ENCODE measurements at places on chromosomes 1 and 21.

DNA sequence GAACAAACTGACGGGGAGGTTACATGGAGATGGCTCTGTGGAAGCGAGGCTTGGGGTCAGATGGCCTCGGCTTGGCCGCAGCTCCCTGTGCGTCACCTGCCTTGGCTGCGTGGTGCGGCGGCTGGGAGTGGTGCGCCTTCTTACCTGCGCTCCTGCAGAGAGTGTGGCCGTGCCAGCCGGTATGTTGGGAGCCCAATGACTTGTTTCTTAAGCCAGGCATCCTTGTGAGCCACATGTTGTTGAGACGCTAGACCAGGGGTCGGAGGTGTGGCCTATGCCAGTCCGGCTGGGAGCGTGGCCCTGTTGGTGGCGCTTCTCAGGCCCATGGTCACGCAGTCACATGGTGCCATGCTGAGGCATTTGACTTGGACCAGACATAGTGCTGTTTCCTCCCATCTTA is 10.5 kb downstream of the SLX9 start:
- no peak for DNase-seq

GRCh38 chr1:199855580-199855979 is 171.9 kb upstream of the NR5A2 start:
- no peak for DNase-seq

- DNase-seq, result no peak
Measured at GRCh38 chr1:69523032-69523431, 44.7 kb upstream of the LRRC7 start.

GRCh38 chr1:231317306-231318014 is 20.2 kb downstream of the EXOC8 start:
- no peak for DNase-seq

DNA sequence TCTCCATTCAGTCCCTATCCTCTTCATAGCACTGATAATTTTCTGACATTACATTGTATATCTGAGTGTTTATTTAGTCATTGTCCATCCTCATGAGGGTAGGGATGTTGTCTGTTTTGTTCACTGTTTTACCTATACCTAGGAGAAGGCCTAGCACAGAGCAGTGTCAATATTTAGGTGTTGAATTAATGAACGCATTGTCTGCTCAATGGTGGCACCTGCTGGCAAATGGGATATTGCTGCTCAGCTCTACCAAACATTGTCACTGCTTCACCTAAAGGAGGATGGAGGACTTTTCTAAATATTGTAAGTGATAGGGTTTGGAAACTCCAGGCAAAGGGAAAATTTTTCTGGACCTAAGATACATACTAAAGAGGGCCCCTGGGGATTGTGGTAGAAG is 243.9 kb downstream of the RRAGC start:
- no peak for DNase-seq

DNA sequence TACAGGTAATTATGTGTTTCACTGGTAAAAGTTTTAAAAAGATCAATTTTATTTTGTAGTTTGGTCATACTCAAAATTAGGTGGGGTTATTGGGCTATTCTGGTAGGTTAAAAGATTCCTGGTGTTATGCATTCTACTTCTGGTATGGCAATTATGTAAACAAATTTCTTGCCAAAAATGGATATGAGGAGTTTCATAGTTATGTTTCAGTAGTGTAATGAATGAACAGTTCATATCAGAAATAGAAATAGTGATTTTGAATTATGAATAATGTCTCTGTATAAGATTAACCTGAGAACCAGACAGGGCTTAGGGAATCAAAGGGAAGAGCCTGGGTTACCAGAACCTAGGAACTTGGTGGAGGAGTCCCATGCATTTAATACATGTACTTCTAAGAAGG is 15.9 kb downstream of the ATF6 start:
- no peak for DNase-seq

- no peak for DNase-seq
Measured at GRCh38 chr1:171134204-171134923, 43.7 kb downstream of the FMO3 start.

DNA sequence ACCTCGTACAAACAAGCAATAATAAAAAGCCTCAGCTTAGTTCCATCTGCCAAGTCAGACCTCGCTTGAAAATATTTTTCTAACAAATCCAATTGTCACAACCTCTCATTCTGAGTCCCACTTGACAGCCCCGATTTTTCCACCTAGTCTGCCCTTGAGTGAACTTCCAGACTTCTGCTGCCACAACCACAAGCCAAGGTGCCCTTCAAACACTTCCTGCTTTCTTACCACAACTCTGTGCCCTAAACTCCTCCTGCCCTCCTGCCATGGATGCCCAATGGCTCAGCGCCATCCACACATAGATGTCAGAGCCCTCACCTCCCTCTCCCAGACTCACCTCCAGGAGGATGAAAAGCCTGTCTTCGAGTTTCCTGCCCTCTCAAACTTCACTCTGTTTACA is 3.9 kb downstream of the TMPRSS2 start:
- DNase-seq, result no peak

DNA sequence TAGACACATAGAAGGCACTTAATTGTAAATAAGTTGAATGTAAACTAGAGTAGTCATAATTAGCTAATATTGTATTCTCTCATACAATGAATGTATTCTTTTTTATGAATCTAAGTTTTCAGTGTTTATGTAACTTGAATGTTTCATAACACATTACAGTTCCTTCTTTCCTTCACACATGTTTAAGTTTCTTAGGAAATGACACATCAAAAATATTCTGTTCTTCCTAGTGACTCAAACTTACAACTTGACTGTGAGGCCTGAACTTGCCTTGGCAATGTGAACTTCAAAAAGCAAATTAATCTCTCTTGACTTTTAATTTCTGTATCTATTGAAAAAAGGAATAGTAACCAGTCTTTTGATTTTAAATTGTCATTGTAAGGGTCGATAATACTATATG is 700.1 kb downstream of the KCNT2 start:
- no peak for DNase-seq

GRCh38 chr1:224205438-224205840 is 22.4 kb downstream of the DEGS1 start:
- DNase-seq, result peak; percentile 7

GRCh38 chr1:24178407-24178806 is 8.7 kb downstream of the IFNLR1 start:
- no peak for DNase-seq

DNA sequence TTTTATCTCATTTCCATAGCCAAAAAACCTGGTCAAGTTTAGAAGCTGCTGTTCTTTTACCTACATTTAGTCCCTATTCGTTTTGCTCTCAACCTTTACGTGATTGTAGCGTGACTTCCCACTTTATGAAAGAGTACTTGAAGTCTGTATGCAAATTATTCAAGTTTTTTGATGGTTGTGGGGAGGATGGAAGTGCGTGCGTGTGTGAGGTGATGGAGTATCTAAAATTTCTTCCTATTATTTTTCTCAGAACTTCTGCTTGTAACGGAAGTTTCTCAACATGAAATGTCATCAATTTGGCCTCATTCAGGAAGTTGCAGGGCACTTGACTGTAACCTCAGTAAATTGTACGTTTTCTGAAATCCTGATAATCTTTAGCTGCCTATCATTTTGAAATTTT is 64.0 kb downstream of the SAMSN1 start:
- DNase-seq, result no peak

DNA sequence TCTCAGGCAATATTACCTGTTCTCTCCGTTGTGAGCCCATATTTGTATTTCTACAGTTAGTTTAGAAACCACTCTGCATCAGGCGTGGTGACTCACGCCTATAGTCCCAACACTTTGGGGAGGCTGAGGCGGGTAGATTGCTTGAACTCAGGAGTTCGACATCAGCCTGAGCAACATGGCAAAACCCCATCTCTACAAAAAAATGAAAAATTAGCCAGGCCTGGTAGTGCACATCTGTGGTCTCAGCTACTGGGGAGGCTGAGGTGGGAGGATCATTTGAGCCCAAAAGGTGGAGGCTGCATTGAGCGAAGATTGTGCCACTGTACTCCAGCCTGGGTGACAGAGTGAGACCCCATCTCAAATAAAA is 19.7 kb upstream of the ID3 start:
- DNase-seq, result no peak

- no peak for DNase-seq
Measured at GRCh38 chr1:13797397-13797796, 97.4 kb downstream of the PRDM2 start.

DNA sequence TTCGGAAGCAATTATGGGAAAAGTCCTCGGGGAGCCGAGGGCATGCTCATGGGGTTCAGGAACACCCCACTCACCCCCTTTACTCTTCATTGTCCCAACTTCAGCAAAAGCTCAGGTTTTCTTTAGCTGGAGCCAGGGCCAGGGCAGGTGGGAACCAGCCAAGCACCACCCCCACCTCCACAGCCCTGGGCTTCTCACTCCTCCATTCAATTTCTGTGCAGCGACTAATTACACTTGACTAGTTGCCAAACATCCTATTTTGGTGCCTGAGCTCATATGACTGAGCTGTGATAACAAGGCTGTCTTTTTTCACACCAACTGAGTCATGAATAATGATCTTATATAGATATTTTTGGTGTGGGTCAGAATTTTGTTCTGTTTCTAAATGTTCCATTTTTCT is 257.2 kb upstream of the AJAP1 start:
- no peak for DNase-seq

GRCh38 chr21:44508711-44509445 is 31.1 kb downstream of the KRTAP10-1 start:
- no peak for DNase-seq

Data from activated CD4-positive, alpha-beta T cell treated with anti-CD3 and anti-CD28 coated beads for 24 hours (primary cell).